Activated CD4-positive, CD25-positive, alpha-beta regulatory T cell treated with anti-CD3 and anti-CD28 coated beads, Interleukin-2, amount 50 U/mL, for 16 hours (primary cell): ENCODE measurements at places on chromosomes 5 and 9.

DNA sequence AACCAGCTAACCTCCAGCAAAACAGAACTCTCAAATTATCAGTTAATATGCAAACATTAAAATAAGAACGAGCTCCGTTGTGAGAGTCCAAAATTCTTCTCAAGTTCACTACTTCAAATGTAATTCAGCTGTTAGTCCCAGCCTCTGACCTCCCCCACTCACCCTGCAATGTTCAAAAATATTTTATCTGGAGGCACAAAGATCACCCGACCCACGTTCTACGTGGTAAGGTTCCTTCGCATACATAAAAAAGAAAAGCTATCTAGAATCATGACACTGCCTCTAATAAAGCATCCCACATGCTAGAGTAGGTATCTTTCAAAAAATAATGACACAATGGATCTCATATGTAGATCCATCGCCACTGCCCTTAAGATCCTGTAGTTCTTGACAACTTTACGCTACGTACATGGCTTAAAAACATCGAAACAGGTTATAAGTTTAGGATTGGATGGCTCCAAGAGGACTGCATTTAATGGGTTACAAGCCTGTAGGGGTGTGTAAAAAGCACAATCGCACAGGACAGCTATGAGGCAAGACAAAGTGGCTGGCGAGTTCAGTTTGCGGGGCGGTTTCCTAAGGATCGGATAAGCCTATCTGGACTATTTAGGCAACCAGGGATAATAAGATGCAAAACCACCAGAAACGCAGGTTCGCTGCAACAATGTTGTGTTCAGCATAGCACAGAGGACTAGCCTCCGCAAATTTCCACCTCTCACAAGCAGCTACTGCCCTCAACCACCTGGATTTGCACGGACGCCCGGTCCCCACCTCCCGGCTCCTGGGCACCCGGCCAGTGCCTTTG, 969 bp downstream of the CLK4 start:
- DNase-seq = no peak

DNA sequence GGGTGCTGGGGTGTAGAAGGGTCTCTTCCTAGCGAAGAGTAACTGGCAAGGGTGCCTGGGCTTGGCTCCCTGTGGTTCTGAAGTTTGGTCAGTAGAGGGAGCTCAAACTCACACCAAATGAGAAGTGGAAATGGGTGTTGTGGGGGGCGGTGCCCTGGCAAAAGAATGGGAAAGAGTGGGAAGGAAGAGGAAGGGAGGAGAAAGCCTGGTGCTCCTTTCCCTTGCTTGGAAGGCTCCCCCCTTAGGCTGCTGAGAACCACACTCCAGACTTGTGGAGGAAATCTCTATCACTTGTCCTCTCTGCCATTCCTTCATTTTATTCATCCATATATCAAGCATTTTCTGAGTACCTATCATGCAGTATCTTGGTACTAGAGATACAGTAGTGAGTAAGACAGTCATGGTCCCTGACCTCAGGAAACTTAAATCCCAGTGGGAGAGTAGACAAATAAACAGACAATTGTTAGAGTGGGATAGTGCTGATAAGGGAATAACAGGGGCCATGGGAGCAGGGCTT, 13.0 kb downstream of the SLC4A9 start:
- DNase-seq = no peak

- DNase-seq = no peak
These were observed 553.3 kb downstream of the BNC2 start for GRCh38 chr9:16316911-16317817.

GRCh38 chr5:41785061-41785460, 85.2 kb downstream of the OXCT1 start:
- DNase-seq = no peak

DNA sequence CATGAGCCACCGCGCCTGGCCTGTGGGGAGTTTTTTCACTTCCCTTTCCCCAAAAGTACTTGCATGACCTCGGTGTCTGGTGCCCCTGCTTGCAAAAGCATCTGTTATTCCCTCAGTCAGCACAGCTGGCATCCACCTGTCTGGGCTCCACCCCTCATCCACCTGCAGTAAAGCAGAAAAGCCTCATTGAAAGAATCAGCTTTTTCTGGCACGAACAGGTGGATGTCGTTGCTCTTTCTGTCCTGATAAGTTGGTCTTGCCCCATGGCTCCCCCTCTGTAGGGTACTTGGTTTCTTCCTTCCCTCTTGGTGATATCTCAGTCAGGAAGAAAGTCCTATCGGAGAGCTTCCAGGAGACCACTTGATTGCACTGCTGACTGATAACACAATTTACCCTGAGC, 37.4 kb downstream of the WWC1 start:
- DNase-seq = no peak

GRCh38 chr9:63816751-63817621, 1468.0 kb downstream of the FOXD4L5 start:
- peak; percentile 23 for DNase-seq

GRCh38 chr5:57754616-57755015, 272.0 kb upstream of the ACTBL2 start:
- DNase-seq = no peak

- DNase-seq = no peak
These were observed 157.1 kb downstream of the ATP10B start for GRCh38 chr5:160694896-160695295.

- DNase-seq = no peak
These were observed 60.6 kb downstream of the FRMD3 start for GRCh38 chr9:83477571-83477970.

DNA sequence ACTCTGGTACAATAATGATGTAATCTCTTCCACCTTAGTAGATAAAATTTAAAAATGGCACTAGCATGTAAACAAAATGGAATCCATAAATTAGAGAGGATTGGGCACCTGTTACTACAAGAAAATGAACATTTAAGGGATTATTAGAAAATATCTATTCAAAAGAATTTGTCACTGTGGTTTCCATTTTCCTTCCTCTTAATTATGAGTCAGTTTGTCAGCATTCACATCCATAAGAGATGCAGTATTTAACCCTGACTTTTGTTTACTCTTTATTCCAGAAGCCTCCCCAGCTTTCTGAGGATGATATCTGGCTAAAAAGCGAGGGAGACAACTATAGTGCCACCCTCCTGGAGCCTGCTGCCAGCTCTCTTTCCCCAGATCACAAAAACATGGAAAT, 72.1 kb downstream of the C9orf152 start:
- DNase-seq = no peak

DNA sequence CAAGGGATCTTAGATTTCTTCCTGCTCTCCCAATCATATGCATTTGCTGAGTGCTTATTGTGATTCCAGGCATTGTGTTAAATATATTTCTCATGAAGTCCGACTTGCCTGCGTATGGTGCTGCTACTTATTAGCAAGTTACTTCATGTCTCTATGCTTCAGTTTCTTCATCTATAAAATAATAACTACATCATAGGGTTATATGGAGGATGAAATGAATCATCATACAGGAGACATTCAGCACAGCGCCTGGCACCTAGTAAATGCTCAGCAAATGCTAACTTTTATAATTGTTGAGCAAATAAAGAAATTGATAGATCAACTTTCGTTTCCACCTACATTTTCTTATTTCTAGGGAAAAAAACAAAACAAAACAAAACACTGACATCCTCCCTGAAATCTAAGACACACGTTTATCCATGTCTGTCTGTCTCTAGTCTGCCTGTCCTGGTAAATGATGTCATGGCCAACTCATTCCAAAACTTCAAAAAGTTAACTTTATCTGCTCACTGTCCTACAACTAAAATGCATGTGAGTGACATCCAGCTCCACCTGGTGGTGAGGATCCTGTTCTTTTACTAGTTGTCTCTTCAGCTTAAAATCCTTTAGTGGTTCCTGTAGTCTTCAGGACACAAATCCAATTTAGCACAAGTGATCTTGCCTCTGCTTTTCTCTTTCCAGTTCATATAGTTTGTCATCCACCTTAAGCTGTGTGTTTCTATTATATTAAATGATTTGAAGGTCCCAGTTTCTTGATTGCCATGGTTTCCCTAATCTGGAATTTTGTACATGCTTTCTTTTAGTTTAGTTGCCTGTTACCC, 27.7 kb downstream of the PPP3R2 start:
- no peak for DNase-seq

- no peak for DNase-seq
These were observed 495.5 kb downstream of the DMAC1 start for GRCh38 chr9:7303907-7304626.

- no peak for DNase-seq
These were observed 337.4 kb downstream of the GLIS3 start for GRCh38 chr9:3962496-3962895.

- DNase-seq = no peak
These were observed 488 bp downstream of the COL15A1 start for GRCh38 chr9:98944057-98944733.

- peak; percentile 62 for DNase-seq
These were observed 55.8 kb downstream of the SLC22A5 start for GRCh38 chr5:132425009-132425937.

GRCh38 chr9:112311497-112311896, 21.9 kb downstream of the PTBP3 start:
- DNase-seq = no peak

- DNase-seq = no peak
These were observed 77.6 kb downstream of the LIFR start for GRCh38 chr5:38478878-38479277.

- DNase-seq = no peak
These were observed 56.7 kb downstream of the GADD45G start for GRCh38 chr9:89661391-89661949.

DNA sequence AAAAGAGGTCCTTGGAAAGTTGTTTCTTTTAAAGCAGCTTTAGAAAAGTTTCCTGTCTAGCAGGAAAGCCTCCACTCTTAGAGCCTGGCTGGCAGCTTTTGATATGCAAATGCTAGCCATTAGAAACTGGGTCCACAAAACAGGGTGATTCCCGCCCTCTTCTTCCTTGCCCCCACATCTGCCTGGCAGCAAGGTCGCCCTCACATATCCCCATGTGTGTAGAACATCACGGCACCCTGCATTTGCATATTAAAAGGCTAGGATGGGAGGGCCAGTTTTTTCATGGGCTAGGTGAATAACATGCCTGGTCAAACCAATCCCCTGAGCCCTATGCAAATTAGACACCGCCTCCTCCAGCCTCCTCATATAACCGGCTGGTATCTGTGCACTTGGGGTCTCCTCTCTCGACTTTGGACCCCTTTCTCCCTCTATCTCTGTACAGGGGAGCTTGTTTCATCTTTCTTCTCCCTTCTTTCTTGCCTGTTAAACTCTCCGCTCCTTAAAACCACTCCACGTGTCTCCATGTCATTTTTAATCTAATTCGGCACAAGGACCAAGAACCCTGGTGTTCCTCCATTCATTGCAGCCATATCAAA, 426.8 kb upstream of the CTNND2 start:
- DNase-seq = no peak

- no peak for DNase-seq
These were observed 48.9 kb downstream of the ERMP1 start for GRCh38 chr9:5783982-5784381.

DNA sequence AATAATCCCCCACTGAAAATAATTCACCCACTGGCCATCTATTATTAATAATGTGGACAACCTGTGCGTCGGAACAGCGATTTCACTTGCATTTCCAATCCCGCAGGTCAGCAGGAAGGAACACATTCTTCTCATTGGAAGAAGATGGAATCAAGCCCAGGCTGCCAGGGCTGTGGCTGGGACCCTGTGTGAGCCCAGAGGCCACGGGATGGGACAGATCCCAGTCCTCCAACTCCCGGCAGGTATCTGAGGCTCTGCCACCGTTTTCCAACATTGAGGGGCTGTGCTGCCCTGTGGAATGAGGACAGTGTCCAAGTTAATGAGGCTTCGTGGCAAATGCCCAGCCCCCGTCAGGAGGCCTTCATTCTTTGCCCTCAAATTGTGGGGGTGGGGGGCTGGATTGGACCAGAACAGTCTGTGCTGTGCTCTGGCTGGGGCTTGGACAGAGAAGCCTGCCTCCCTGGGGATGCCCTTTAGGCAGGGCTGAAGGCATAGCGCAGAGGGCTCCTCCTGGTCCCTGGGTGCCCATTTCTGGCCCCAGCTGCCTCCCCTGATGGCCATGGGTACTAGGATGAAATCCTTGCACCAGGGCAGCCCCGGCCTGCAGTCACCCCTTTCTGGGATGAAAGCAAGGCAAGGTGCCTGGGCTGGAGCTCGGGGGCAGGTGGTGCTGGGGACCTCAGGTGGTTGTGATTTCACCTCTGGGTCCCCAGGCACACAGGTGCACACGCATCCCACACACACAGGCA, 195.0 kb upstream of the PPP1R26 start:
- no peak for DNase-seq

- DNase-seq = no peak
These were observed 23.9 kb downstream of the CNTRL start for GRCh38 chr9:121098567-121099198.

GRCh38 chr9:109232449-109233237, 65.6 kb upstream of the FRRS1L start:
- no peak for DNase-seq

GRCh38 chr5:858726-859125, 7.9 kb upstream of the ZDHHC11 start:
- DNase-seq = no peak
